Non-pigmented ciliary epithelial cell (primary cell): ENCODE measurements at places on chromosomes 7 and 10.

DNA sequence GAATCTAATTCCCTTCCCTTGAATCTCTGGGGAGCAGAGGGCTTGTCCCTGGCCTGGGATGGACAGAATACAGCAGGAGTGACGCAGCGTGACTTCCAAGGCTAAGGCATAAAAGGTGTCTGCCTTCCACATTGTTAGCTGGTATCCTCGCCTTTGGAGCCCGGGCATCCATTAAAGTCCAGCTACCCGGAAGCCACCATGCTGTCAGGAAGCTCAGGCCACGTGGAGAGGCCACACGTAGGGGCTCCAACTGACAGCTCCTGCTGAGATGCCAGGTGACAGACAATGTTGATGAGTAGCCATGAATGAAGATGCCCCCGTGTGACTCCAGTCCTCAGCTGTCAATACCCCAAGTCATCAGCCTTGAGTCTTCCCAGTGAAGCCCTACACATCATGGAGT lies 99.9 kb downstream of the OAT start:
- no peak for DNase-seq

DNA sequence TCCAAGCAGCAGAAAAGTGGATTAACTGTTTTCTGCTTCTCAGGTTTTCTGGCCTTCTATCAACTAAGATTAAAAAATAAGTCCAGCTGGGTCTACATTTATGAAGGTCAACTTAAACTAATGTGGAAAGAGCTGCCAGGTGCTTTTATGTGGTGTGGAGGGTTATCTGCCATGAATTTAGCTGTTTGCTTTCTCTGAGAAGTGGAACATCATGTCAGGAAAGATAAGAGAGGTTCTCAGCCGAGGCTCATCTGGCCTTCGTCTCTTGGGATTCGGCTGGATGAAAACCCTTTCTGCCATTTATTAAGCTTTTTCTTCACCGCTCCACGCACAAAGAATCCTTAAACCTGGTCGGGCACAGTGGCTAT lies 5.5 kb downstream of the PTPRN2 start:
- no peak for DNase-seq

DNA sequence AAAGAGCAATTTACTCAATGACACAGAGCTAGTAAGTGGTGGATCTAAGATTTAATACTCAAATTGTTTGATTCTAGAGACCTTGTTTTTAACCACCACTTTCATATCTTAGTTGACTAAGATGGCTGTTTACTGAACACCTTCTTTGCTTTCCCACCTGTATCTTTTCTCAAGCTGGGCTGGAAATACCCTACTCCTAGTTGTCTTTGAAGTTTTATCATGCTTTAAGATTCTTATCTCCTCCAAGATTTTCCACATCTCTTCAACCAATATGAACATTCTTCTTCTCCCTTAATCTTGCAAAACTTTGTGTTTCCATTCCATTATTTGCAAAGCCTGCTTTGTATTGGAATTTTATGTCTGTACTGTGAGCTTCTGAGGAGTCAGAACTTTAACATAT lies 157.9 kb downstream of the NXPH1 start:
- no peak for DNase-seq

GRCh38 chr7:118517275-118517674 lies 292.8 kb downstream of the ANKRD7 start:
- DNase-seq: peak; percentile 1

GRCh38 chr10:21696302-21696701 lies 162.3 kb downstream of the MLLT10 start:
- no peak for DNase-seq

- no peak for DNase-seq
Observed at GRCh38 chr7:134699021-134699818, 52.6 kb downstream of the BPGM start.

DNA sequence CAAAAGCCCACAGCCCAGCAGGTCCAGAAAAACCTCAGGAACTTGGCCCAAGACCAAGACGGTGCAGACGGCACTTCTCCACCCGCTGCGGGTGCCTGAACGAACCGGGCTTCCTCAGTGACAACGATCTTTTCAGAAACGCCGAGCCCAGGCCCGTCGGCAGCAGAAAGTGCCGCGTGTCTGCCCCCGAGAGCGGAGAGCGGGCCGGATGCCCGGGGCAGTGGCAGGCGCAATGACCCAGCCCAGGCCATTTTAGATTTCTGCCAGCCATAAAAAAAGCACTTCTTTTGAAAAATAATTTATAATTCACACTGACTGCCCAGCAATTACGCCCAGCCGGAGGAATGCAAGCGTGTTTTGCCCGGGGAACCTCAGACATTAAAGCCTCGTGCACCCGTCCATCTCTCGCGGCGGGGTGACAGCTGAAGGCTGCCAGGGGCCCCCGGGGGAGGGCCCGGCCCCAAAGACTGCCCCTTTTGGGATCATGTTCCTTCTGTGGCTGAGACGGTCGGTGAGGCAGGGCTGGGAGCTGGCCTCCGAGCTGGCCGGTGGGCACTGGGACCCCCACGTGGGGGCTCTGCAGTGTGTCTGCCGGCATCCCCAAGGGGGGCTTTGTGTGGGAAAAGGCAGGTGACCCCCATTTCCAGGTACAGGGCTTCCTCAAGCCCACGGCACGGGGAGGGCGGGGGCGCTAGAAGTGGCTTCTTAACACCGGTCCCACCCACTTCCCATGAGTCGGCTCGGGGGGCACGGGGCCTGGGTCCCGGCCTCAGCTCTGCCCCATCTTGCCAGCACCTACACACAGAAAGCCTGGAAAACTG lies 71.3 kb upstream of the PDGFA start:
- DNase-seq: no peak

DNA sequence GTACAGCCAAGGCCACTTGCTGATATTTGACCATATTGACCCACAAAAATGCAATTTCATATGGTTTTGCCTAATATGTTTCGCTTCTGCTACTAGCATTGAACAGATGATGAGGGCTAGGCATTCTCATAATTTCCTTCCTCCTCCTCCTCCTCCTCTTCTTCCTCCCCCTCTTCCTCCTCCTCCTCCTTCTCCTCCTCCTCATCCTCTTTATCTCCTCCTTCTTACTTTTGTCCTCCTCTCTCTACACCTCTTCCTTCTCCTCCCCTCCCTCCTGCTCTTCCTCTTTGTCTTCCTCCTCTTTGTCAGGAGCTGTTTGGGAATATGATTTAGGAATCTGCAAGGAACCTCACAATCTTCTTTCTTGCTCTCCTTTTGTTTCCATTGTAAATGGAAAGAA lies 133.9 kb upstream of the CELF2 start:
- no peak for DNase-seq
